Amniotic stem cell (primary cell): ENCODE measurements at places on chromosomes 3 and 15.

GRCh38 chr15:34725556-34725955, 29.2 kb downstream of the GJD2 start:
- no peak for DNase-seq

- DNase-seq = no peak
These were observed 35.8 kb downstream of the GASK1A start for GRCh38 chr3:43014956-43015355.

- no peak for DNase-seq
These were observed 279.7 kb downstream of the LPP start for GRCh38 chr3:188433521-188434150.

DNA sequence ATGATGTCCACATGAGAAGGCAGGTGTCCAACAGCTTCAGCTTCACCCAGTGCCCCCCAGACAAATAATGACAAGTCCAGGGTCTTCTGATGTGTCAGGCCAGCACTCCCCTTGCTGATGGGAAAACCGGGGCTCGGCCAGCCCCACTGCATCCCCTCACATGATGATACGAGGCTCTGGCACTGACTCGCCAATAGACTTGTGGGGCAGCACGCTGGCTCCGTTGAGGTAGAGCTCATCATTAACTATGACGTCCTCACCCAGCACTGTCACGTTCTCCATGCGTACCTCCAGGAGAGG, 2.1 kb upstream of the AMIGO3 start:
- no peak for DNase-seq

DNA sequence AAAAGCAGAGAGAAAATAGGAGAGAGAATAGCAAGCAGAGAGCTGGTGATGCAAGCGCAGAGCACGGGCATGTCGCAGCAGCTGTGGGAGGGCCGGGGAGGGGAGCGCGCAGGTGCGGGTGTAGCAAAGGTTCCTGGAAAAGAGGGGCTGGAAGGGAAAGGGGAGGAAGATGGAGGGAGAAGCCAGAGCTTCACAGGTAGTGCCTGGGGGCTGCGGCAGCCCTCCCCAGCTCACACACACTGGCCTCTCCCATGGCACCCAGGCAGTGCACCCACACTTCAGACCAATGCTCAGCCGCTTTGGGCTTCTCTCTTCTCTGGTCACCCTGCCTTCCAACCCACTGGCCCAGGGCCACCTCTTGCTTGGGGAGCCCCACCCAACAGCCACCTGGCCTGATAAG, 72.1 kb downstream of the ADAMTS7 start:
- no peak for DNase-seq
